Nucleus accumbens (tissue), 56 donors: ENCODE measurements at places on chromosomes 1 and 21.

DNA sequence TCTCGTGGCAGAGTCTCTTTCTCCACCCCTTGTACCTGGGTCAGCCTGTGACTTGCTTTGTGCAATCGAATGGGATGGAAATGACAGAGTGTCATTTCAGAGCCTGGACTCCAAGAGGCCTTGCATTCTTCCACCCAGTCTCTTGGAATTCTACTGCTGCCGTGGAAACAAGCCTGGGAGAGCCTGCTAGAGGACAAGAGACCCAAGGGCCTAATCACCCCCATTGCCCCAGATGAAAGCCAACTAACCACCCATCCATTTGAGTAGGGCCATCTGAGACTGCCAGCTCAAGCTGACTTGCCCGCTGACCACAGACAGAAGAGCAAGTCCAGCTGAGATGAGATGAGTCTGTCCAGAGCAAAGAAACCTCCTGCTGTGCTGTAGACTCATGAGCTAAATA, 201.6 kb downstream of the PTPRU start:
- no peak for DNase-seq

GRCh38 chr1:9784508-9785133, 39.1 kb downstream of the CLSTN1 start:
- no peak for DNase-seq

- no peak for DNase-seq
These were observed 71.9 kb upstream of the EFHD2 start for GRCh38 chr1:15337656-15338402.

GRCh38 chr1:228318823-228319241, 87.8 kb downstream of the TRIM11 start:
- no peak for DNase-seq

DNA sequence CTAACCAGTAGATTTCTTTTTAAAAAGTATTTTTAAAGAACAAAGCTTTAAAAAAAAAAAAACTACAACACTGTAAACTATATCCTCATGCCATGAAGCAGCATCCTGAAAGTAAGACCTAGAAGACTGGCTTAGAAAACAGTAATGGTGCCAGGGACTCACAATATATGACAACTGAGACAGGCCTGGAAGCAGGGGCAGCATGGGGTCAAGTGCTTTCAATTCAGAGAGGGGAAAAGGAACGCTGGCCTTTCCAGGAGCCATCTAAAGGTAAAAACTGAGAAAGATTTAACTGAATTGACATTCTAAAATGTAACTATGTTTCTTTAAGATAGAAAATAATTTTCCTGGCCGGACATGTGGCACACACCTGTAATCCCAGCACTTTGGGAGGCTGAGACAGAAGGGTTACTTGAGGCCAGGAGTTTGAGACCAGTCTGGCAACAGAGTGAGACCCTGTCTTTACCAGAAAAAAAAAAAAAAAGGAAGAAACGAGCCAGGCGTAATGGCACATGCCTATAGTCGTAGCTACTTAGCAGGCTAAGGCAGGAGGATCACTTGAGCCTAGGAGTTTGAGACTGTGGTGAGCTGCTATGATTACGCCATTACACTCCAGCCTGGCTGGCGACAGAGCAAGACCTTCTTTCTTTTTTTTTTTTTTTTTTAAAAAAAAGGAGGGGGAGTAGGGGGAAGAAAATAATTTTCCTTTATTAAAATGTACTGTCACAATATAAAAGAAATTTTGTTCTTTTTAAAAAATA, 54.1 kb downstream of the SLC35D1 start:
- no peak for DNase-seq

- peak; percentile 47 for DNase-seq
These were observed 9.4 kb downstream of the ETV3L start for GRCh38 chr1:157090196-157090647.

- no peak for DNase-seq
These were observed 98.5 kb downstream of the AKT3 start for GRCh38 chr1:243751506-243751905.

DNA sequence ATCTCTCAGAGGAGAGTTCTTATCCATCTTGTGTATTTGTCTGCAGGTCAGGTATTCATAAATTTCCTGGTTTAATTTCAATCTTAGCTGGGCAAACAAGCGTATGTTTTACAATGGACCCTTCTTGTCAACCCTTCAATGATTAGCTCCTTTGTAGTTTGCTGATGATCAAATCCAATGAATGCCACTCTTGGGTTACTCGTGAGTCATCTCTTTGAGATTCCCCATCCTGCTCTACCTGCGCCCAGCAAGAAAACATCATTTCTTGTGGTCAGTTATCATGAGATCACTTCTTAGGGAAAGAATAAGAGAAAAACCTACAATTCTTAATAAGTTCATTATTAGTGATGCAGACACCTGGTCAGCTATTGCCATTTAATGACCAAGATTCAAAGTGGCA, 572.3 kb upstream of the PKN2 start:
- DNase-seq = no peak

GRCh38 chr1:201783058-201783457, 45.9 kb upstream of the IPO9 start:
- DNase-seq = no peak

DNA sequence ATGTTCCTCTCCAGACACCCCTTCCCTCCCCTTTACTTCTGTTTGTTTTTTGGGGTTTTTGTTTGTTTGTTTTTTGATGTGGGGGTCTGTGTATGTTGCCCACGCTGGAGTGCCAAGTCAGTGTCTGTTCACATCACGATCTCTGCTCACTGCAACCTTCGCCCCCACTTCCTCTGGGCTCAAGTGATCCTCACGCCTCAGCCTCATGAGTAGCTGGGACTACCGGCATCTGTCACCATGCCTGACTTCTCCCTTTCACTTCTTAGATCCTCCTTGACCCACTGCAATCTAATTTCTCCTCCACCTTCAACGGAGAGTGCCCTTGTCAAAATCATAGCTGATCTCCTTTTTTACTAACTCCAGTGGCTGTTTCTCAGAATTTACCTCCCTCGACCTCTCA, 100.7 kb upstream of the KIF26B start:
- no peak for DNase-seq
